ENCODE measurements at places on chromosomes 6 and 20.

- peak; percentile 69 for DNase-seq
Observed at GRCh38 chr6:6891125-6891721, 216.5 kb upstream of the RREB1 start.

GRCh38 chr20:41055679-41056078 is 27.1 kb downstream of the TOP1 start:
- no peak for DNase-seq

DNA sequence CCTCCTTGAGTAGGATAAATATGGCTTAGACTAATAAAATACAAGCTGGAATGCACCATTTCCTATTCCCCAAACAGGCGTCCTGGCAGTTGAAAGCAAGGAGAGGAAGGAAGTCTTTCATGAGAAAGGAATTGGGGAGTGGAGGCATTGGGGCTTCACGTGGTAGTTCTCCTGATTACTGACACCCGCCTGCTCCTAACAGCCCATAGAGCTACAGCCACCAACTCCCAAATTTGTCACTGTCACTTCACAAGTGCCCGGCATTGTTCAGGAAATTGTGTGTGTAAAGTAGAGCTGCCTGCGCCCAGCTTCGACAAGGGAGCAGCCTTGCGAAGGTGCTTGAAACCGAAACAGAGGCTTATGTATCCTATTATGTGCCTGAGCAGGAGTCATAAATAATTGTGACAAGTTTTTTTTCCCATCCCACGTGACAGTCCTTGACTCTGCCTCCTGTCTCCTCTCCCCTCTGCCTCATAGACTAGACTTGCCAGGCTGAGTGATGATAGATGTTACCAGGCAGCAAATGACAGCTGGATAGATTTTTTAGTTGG is 301.7 kb upstream of the ZFP64 start:
- peak; percentile 73 for DNase-seq

GRCh38 chr20:47120346-47120936 is 225.8 kb downstream of the EYA2 start:
- no peak for DNase-seq

DNA sequence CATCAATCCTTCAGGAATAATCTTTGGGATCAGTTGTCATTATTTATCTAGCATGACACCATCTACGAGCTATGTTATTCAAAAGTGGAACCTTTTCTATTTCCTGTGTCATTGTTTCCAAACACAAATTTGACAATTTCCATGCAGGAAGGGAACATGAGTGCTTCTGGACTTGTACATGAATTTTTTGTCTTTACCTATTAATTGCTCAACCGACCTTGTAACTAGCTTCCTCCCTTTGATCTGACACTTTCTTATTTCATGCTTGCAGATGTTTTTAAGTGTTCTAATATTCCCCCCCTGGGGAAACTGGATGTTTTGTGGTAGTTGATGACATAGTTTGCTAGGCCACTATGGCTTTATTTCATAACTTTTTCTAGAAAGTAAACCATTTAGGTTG is 139.4 kb downstream of the BMP2 start:
- DNase-seq: no peak

DNA sequence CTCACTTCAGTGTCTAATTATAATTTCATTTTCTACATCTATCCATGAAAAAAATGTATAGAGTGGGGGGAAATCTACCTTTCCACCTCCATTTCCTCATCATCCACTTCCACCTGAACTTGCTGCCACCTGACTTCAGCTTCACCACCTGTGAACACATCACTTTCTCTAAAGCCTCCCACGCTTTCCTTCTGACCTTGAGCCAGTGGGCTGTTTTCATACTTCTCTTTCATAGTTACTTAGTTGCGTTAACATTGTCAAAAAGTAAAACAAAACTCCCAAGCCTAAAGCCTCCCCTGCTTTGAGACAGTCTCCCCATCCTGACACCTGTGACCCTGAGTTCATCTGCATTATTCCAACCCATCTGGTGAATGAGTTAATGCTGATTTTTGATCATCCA is 47.3 kb downstream of the KLHL31 start:
- no peak for DNase-seq

DNA sequence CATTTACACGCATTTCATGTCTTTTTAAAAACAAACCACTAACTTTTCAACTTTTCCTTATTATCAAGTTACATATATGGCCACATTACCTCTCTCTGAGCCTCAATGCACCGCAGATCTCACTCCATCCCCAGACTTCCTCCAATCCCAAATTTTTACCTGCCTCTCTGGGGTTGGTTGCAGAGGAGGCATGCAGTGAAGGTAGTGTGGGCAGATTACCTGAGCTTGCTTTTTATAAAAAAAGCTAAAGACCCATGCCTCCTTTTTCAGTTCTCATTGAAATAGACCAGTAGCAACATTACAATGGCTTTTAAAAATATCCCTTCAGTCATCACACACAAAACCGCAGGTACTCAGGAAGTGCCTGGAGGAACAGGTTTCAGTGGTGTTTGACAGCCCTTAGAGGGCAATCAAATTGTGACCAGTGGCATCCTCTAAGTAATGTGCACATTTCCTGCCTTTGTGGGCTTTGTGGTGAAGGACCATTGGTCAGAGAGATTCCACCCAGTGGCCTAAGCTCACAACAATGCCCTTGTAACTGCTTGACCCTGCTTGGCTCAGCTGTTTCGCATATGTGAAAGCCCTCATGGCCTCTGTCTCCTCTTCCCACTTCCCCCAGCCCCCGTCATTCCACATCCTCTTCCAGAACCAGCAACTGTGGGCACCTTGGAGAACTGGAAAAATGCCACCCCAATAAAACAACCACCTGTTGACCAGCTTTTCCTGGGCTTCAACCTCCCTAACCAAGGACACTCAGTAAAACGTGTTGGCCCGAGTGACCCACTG is 30.2 kb upstream of the IL17A start:
- DNase-seq: peak; percentile 92

- DNase-seq: no peak
Observed at GRCh38 chr6:113558431-113558830, 298.7 kb upstream of the MARCKS start.

- peak; percentile 64 for DNase-seq
Observed at GRCh38 chr6:37696220-37696840, 1.4 kb downstream of the MDGA1 start.

DNA sequence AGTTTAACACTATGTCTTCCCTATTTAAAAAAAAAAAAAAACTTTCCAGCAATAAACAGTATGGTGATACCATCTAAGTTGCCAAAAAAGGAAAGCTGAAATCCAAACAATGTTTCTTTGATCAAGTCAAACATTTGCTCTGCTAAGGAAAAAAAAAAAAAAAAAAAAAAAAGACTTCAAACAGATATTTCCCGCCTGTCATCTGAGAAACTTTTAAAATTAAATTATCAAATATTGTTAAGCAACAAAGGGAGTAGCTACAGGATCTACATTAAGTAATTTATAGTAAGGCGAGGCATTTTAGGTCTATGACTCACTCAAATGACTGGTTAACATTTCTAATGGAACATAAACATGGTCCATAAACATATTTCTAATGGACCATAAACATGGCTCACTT is 121.2 kb downstream of the DST start:
- DNase-seq: no peak

DNA sequence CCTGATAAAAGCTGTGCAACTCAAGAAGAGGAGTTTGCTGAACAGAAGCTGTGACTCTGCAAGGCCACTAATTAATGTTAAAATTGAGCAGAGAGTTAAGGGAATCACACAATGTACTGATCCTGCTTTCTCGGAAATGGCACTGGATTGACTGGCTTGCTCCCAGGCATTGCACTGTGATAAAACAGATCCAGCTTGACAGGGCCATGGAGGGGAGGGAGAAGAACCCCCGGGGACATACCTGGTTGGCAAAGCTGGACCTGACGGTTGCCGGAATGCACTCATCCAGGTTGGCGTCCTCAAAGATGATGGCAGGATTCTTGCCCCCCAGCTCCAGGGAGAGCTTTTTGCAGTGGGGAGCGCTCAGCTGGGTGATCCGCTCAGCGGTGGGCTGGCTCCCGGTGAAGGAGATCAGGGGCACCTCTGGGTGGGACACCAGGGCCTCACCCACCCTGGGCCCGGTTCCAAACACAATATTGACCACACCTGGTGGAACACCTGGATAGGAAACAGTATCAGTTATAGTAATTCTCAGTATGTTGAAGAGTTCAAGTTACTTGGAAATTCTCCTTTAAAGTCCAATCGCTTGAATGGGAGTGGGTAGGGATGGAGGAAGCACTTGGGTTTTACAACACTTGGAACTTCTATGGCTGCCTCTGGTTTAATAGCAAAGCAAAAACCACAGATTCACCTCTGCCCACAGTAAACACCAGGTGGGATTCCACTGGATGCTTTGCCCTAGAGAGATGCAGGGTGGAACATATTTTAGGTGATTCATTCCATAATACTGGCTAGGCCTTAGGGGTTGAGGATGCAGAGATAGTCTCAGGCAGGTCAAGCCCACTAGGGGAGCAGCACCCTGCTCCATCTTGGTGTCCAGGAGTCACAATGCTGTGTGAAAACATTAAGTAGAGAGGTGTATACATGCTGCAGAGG is 17.1 kb downstream of the ALDH8A1 start:
- DNase-seq: no peak

GRCh38 chr20:25250508-25250907 is 2.6 kb downstream of the PYGB start:
- no peak for DNase-seq

GRCh38 chr6:150766201-150766997 is 99.1 kb upstream of the MTHFD1L start:
- DNase-seq: no peak

DNA sequence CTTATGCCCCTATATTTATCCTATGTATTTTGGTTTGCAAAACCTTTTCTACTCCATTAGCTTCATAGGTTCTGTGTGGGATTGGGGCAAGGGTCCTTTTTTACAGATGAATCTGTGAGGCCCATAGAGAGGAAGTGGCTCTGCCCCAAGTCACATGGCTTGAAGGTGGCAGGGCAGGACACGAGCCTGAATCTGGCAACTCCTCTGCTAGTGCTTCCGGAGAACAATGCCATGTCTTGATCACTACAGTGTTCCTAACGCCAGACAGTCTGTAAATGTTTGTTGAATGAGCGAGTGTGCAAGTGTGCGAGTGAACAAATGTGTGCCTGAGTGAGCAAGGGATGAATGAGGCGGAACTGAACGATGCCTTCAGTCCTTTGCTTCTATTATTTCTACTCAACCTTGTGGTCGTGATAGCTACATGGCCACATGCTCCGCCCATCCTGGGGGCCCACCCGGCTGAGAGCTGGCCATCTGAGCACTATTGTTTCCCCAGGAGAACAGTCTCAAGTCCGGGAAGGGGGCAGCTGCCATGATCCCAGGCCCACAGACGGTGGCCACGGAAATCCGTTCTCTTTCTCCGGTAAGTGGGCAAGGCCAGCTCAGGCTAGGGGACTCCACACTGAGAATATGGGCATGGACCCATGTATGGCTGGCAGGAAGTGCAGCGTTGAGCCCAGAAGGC is 17.8 kb upstream of the AAR2 start:
- DNase-seq: no peak

GRCh38 chr20:41925476-41925875 is 307.3 kb upstream of the CHD6 start:
- DNase-seq: no peak

GRCh38 chr20:41011551-41012067 is 17.0 kb upstream of the TOP1 start:
- no peak for DNase-seq

- DNase-seq: peak; percentile 48
Observed at GRCh38 chr20:63704749-63705117, 3.0 kb downstream of the ARFRP1 start.

DNA sequence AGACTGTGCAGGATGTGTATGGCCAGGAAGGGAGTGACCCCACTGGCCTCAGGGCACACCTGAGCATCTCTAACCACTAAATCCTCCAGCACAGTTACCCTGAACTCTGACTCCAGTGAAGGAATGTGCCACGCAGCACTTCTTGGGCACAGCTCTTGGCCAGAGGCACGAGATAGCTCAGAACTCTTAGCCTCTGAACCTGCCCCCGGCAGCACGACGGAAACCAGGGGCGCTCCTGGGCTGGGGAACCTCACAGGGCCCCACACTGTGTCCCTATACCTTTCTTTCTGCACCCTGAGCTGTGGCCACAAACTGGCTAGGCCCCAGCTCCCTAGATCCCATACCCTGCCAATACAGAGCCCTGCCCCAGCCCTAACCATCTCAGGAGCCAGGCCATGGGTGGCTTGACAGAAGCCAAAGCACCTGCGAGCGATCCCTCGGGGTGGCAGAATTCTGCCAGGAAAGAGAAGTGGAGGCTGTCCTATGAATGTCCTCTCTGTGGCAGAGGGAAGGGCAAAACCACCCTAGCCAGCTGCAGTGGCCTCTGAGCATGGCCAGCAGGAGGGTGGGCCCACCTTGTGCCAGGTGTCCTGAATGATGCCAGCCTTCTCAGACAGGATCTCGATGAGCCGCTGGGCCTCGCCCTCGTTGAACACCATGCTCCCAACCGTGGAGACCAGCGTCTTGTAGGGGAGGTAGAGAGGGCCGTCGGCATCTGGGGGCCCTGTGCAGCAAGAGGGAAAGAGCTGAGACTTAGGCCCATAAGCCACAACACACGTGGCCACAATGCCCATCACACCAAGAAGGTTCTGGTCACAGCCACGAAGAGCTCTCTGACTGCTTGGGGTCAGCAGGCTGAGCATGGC is 39.4 kb downstream of the RRBP1 start:
- no peak for DNase-seq

- no peak for DNase-seq
Observed at GRCh38 chr6:87541744-87542143, 48.0 kb downstream of the RARS2 start.

- DNase-seq: no peak
Observed at GRCh38 chr6:46755865-46756264, 9.1 kb downstream of the ANKRD66 start.

- DNase-seq: no peak
Observed at GRCh38 chr6:85565736-85566135, 27.9 kb downstream of the SNX14 start.

- no peak for DNase-seq
Observed at GRCh38 chr6:81747327-81747726, 5.2 kb downstream of the TENT5A start.
